ENCODE measurements at places on chromosomes 7 and 10.

DNA sequence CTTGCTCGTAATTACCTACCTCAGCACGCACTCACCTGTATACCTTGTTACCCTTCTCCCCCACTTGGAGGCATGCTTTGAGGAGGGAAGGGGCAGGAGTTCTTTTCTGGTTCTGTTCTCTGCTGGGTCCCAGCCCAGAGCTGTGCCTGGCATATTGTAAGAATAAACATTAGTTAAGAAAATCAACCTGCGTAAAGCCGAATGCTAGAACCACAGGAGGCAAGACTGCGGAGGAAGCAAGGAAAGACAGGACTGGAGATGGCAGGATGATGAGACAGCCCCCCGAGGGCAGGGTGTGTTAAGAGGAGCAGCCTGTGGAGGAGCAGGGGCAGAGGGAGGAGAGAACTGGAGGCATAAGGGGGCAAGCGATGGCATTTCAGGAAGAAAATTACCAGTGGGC lies 9.5 kb downstream of the C10orf53 start:
- no peak for DNase-seq

DNA sequence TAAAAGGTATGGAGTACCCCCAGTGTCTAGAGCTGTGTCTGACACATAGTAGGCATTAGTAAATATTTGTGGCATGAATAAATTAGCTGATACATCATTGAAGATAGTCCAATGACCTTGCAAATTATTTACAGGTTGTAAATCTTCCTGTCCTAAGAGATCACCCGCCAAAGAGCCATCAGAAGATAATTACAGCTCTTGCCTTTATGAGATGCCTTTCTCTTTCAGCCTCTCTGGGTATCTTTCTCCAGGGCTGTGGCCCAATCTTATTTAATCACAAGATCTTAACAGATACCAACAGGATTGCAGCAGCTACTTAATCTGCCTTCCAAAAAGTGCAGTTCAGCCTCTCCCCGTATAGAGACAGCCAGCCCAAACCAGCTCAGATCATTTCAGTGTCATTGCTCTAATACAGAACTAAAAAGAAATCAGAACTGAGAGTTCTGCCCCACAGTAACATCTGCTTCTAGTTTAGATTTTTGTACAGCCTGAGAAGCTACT lies 41.5 kb downstream of the MYOF start:
- DNase-seq, result no peak

DNA sequence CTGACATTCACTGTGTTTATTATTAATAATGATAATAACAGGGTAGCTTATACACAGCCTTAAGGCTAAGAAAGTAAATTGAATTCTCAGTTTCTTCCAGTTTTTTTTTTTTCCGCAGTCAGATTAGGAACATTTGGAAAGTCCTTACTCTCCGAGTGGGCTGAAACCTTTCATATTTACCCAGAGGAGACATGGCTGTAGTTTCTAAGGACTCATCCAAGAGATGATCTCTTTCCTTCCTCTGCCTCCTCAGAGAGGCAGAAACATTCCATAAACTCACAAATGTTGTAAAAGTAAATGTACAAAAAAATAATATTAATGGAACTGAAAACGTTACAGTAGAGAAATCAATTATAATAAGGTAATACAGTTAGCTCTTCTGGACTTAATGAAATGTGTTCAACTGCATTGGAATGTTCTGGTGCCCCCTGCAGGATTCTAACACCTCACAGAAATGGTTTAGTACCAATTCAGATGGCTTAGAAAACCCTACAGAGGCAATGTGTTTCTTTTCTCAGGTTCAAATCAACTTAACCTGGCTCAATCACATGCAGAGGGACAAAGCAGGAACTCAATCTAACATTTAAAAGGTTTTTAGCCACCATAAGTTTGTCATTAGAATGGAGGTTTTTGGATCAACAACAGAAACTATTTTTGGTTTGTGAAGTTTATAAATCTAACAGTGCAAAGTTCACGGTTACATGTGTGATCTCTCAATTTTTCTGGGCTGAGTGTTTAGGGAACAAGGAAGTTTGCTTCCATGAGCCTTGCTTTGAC lies 71.7 kb downstream of the ICA1 start:
- peak; percentile 43 for DNase-seq

DNA sequence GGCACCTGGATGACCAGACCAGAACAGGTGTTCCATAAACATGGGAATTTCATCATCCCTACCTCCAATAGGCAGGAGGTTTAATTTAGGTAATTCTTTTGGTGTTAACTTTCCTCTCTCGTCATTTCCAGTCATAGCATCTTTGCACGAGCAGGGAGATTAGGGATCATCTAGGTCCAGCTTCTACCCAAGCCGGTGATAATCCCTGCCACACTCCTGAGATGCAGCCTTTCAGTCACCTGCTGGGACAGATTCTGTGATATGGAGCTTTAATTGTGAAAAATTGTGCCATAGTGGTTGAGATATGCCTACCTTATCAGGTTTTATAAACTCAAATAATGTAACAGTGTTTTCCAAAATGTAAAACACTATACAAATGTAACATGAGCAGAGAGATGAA lies 191.8 kb upstream of the AOAH start:
- DNase-seq, result no peak

GRCh38 chr10:19815731-19816410 lies 361 bp upstream of the PLXDC2 start:
- DNase-seq, result no peak

GRCh38 chr10:70442332-70442988 lies 979 bp upstream of the NODAL start:
- DNase-seq, result no peak

All from stimulated activated CD8-positive, alpha-beta memory T cell treated with anti-CD3 and anti-CD28 coated beads, Interleukin-7, amount 100 ng/mL, for 1 hour (primary cell).